WTC11 (cell line): ENCODE measurements at places on chromosomes 16 and 17. TPM values are rescaled to one million over a fixed set of nuclear protein-coding genes. Genes with fewer than 3 reads are reported as not detected.
A peak's percentile ranks its signal among the peaks of the same experiment; 100 is the strongest.

DNA sequence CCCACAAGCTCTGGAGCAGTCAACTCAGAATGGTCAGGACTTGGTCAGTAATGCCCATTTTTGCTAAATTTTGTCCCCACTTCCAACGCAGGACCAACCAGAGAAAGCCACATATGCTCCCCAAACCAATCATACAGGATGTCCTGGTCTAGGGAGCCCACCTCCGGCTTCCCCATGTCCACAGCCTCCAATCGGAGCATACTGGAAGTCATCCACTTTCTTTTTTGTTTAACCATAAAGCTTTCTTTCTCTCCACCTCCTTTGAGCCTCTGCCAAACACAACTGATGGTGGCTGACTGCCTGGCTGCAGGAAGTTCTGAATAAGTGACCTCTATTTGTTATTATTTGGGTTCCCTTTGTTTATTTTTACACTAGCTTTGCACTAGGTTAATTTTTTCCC, 549.1 kb downstream of the WWOX start:
- H3K36me3 ChIP-seq: no peaks in the 10 kb centered on the region
- no peaks in the 10 kb centered on the region for H3K27me3 ChIP-seq

DNA sequence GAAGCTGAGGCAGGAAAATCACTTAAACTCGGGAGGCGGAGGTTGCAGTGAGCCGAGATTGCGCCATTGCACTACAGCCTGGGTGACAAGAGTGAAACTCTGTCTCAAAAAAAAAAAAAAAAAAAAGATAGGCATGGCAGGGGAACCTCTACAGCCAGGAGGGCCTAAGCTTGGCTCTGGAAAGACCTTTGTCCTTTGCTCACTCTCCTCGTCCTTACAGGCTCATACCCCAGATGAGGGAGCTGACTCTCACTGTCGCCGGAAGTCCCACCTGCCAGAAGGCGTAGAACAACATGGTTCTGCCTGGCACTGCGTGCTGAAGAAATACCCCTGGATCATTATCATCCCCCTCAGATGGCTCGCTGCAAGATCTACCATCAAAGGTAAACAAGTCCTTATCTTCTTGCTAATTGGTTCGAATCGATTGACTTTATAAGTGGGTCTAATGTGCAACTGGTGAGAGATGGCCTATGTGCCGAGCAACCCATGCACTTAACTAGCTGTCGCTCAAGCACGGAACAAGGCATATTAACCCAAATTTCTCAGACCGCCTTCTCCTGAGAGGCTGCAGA, 29.7 kb downstream of the RTN4RL1 start:
- H3K27me3 ChIP-seq: peaks cover 30% of the 10 kb centered on the region
- no peak overlapping the region for H3K4me3 ChIP-seq
- no peak for DNase-seq

- H3K4me3 ChIP-seq: peak overlapping the region; percentile 92
- peaks cover 31% of the 10 kb centered on the region for H3K27me3 ChIP-seq
- H3K36me3 ChIP-seq: peaks cover 5% of the 10 kb centered on the region
- peaks cover 35% of the 10 kb centered on the region for H3K4me1 ChIP-seq
- peak overlapping the region; percentile 22 for H3K27ac ChIP-seq
These were observed 2.3 kb downstream of the RPRML start for GRCh38 chr17:46976626-46977270.

- H3K27ac ChIP-seq: peak overlapping the region; percentile 48; the same call in 1 of the 2 replicates
- H3K27me3 ChIP-seq: no peaks in the 10 kb centered on the region
- no peak for DNase-seq
- H3K4me3 ChIP-seq: no peak overlapping the region
- no peaks in the 10 kb centered on the region for H3K36me3 ChIP-seq
These were observed 23.0 kb downstream of the SMTNL2 start for GRCh38 chr17:4607261-4607741.

DNA sequence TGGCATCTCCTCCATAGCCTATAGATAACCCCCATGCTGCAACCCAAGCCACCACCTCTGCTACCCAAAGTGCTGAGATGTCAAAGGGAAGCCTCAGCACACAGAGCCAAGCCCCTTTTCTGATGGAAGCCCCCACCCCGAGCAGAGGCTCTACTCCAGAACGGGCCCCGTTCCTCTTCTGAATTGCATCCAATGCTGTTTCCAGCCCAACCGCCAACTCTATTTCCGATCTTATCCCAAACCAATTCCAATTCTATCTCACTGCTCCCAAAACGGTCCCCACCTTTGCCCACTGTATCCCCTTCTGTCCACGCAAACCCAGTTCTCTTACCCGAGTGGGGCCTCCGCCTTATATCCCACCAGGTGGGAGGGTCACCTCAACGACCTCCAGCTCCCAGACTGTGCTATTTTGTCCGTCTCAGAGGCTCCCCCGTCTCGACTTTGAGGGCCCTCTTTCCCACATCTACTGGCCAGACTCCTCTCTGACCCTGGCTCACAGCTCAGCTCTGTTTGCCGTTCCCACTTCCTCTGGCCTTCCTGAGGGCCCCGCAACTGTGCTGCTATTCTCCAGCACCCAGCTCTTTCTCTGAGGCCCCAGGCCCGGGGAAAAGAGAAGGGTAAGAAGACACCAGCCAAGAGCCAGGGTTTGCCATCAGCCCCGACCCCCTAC, 487 bp downstream of the SRL start:
- peaks cover 6% of the 10 kb centered on the region; the same call in 1 of the 2 replicates for H3K36me3 ChIP-seq
- no peaks in the 10 kb centered on the region for H3K27me3 ChIP-seq
- DNase-seq: no peak
- H3K4me1 ChIP-seq: peaks cover 25% of the 10 kb centered on the region
- H3K27ac ChIP-seq: no peak overlapping the region

The RGS11 gene
- 1.8 to 2.7 TPM (median 2.3 TPM) in 3 replicates for total RNA-seq
